Activated naive CD4-positive, alpha-beta T cell treated with anti-CD3 and anti-CD28 coated beads for 36 hours (primary cell): ENCODE measurements at places on chromosomes 2 and 18. TPM values are rescaled to one million over a fixed set of nuclear protein-coding genes. Genes with fewer than 3 reads are reported as not detected.

The UGT1A5 gene
- total RNA-seq = not detected

DNA sequence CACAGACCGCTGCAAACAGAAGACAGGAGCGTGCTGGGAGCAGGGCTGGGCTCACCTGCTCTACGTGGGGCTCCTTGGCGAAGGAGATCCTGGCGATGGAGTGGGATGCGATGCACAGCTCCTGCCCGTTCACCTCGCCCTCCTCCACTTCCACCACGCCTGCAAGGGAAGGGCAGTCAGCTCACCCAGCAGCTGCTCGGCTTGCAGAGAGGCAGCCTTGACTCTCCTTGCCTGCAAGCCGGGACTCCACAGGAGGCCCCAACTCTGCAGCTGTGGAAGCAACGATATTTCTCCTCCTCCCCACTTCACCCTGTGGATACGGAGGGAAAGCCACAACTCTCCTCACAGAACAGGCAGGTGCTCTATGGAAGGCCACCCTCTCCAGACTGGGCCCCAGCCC is 35.1 kb downstream of the THAP4 start:
- no peak for DNase-seq

DNA sequence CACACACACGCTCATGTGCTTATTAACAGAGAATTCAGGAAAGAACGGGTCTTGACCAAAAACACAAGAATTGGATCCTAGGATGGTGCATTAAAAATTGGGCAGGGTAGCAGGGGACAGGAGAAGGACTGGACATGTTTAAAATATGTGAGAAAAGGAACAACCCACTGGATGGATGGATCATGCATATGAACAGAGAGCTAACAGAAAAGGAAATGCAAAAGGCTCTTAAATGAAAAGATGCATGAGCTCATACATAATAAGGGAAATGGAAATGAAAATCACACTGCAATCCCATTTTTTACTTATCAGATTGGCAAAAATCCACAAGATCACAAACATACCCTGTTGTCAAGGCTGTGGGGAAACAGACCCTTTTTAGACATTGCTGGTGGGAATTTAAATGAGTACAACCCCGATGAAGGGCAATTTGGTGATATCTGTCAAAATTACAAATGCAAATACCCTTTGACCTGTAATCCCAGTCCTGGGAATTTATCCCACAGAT is 440.6 kb upstream of the SLC14A2 start:
- DNase-seq = no peak

DNA sequence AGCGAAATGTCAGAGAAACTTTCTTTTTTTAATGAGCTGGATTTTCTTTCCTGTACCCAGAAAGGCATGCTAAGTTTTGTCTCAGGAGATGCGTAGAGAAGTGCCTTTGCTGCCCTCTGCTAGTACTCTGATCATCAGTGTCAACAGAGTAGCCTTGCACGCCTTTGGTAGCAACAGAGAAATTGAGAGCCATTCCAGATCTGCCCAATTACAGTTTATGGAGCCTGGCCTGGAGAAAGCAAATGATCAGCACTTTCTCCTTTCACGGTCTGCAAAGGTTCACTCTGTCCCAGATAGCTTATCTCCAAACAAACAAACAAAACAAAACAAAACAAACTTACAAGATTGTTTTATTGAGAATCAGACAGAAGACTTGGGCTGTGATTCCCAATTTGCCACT is 792.8 kb upstream of the PIK3C3 start:
- no peak for DNase-seq

GRCh38 chr2:132726155-132726554 is 56.1 kb upstream of the LYPD1 start:
- DNase-seq = no peak

The COL3A1 gene
- total RNA-seq = not detected

The RHBDD1 gene
- 43.3 TPM for total RNA-seq

The ACVR1C gene
- 3.6 TPM for total RNA-seq

The GAD1 gene
- total RNA-seq = 0.86 TPM
